ENCODE measurements at places on chromosomes 1 and 21.

DNA sequence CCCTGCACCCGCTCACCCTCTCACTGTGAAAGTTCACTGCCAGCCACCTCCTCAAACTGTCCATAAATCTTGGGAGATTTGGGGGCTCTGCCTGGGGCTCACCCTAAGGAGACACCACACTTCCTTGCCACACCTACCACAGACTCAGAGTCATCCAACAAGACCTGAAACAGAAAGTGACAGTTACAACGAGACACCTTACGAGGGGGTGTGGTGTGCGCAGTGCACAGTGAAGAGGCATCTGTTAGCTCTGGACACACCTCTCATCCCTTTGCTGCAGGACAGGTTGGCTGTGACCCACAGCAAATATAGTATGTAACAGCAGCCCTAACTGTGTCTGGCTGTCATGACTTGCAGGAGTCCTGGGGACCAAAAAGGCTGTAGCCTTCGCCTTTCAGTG is 190.2 kb downstream of the NR5A2 start:
- DNase-seq, result no peak

GRCh38 chr1:240687820-240688219 is 75.9 kb upstream of the GREM2 start:
- peak; percentile 89 for DNase-seq

DNA sequence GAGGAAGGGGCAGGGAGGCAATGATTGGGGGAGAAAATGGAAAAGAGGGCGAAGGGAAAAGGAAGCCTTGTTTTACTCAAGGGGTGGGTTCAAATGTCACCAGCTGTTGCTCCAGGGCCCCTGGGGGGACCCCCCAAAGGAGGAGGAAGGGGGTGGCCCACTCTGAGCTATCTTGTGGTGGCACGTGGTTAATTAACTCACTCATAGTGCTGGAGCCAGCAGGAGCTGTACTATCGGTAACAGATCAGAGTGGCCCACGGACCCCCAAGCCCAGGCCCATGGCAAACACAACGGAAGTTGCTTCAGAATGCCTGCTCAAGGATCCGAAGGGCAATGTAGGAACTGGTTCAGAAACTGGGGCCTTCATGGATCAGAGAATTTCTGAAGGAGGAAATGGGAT is 7.2 kb downstream of the TFF2 start:
- no peak for DNase-seq

GRCh38 chr1:21200767-21201166 is 24.1 kb upstream of the EIF4G3 start:
- no peak for DNase-seq

DNA sequence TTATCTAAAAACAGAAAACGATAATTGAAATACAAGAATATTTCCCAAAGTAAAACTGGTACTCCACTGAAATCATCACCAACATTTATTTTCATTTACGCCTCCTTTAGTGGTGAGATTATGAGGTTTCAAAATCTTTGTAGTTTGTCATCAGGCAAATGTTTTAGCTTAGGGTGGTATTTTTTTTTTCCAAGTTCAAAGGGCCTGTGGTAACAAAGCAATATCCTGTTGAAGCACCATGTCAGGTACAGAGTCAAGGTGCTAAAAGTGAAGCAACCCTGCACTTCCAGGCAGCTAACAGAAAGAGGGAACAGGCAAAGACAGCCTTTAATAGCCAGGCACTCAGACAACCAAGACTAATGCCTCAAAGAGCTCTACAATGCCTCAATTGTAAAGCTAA is 89.2 kb downstream of the JAK1 start:
- no peak for DNase-seq

DNA sequence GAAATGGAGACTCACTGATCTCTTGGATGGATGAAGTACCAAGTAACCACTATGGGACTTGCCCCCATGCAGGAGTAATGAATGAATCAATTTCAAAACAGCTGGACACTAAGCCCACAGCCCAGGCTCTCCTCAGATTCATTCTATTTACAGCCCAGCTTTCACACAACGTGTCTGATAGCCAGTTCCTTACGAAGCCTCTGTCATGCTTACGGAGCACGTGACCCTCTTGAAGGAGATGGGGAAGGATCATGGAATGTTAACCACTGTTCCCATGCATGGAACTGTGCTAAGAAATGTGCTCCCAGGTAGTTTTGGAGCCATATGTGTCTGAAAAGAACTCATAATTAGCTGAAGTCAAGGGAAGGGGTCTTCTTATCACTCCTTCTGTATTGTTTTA is 124.1 kb downstream of the KIF26B start:
- DNase-seq, result no peak

DNA sequence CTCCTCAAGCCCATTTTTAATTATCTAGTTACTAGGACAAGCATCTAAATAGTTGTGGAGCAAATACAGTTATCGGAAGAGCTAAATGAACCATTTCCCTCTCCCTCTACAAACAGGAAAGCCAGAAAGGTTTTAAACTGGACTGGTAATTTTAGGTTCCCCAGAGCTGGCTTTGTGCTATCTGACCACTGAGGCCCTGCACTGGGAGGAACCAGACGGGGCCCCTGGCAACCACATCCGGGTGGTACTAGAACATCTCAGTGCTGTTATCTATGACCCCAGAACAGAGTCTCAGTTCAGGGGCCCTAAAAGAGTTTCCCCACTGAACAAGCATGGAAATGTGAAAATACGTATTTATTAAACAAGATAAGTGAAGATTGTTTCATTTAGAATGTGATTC is 7.7 kb upstream of the RSPH1 start:
- no peak for DNase-seq

DNA sequence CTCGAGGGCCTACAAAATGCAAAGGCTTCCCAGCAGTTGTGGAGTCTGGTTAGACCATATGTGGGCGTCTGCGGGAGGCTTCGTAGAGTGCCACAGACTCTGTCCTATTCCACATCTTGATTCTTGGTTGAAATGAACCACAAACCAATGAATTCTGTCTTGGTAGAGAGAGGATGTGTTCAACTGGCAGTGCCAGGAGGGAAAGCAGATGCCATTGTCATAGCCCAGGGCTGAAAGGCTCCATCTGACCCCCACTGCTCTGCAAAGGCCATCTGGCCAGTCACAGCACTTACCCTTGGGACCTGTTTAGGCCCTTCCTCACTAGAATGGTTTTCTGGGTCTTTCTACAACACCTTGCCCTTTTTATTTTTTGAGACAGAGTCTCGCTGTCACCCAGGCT is 22.1 kb downstream of the ACOT11 start:
- DNase-seq, result no peak

DNA sequence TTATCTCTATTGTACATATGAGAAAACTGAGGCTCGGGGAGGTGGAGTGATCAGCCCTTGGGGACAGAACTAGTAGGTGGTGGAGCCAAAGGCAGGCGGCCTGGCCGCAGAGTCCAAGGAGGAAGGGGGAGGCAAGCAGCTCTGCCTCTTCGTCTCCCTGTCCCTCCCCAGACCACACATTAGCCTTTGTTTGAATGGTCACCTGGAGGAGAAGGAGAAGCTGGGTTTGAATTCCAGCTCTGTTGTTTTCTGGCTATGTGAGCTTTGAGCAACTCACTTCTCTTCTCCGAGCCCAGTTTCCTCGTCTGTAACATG is 21.4 kb upstream of the LAPTM5 start:
- DNase-seq, result no peak

GRCh38 chr1:206066479-206067171 is 13.7 kb downstream of the RHEX start:
- DNase-seq, result no peak

GRCh38 chr1:54979327-54979891 is 1.0 kb upstream of the TMEM61 start:
- no peak for DNase-seq

- DNase-seq, result no peak
Measured at GRCh38 chr1:111814305-111814628, 58.6 kb downstream of the DDX20 start.

GRCh38 chr1:2029561-2029960 is 10.4 kb downstream of the GABRD start:
- no peak for DNase-seq

GRCh38 chr21:34200288-34200905 is 127.0 kb downstream of the MRPS6 start:
- DNase-seq, result peak; percentile 36

DNA sequence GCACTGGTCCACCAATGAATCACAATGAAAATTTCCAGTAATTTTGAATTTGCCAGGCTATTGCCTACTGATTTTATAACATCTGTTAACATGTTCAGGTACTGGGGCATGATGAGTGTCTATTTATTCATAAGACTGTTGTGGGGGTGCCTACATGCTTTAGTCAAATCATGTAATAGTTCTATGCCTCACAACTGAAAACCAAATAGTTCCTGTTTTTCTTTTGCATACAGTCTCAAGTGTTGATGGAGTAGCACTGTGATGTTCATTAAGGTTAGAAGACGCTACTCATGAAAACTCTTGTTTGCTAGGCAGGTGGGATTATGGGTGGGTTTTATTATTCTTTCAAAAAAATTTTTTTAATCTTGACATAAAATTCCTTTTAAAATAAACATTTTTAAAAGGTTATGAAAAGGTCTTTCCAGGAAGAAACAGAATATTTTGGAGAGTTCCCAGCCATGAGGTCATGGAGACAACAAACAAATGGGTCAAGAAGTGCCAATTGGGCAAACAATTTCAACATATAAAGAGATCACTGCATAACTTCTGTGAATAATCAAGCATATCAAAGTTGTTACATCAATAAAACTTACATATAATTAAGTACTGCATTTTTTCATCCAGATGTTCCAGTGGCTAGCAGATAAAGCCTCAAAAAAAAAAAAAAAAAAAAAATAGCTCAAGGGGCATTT is 40.2 kb upstream of the NHLH2 start:
- DNase-seq, result no peak

DNA sequence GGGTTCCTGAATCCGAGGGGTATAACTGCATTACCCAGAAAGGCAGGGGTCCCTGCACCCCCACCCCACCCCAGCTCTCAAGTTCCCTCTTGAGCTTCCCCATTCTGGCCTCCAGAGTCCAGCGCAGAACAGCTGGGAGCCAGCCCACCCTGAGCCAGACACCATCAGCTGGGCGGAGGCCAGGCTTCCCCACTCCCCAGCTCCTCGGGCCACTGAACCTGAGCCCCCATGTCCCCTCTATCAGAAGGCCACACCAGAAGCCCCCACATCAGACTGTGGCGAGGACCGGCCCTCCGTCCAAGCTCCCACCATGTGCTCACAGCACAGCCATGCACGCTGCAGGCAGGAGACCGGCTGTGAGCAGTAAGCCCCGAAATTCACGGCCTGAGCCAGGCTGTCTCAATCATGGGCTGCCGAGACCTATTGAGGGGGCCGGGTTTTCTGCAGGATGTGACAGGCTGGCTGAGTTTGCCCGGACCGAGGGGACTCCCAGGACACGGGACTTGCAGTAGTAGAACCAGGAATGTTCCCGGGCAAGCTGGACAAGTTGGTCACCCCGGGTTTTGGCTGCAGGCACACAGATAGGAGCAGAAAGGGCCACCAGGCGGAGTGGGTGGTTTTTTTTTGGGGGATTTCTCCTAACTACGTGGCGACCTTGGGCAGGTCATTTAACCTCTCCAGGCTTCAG is 25.5 kb upstream of the TNFRSF1B start:
- DNase-seq, result peak; percentile 74

GRCh38 chr1:4969556-4970129 is 315.2 kb downstream of the AJAP1 start:
- no peak for DNase-seq

DNA sequence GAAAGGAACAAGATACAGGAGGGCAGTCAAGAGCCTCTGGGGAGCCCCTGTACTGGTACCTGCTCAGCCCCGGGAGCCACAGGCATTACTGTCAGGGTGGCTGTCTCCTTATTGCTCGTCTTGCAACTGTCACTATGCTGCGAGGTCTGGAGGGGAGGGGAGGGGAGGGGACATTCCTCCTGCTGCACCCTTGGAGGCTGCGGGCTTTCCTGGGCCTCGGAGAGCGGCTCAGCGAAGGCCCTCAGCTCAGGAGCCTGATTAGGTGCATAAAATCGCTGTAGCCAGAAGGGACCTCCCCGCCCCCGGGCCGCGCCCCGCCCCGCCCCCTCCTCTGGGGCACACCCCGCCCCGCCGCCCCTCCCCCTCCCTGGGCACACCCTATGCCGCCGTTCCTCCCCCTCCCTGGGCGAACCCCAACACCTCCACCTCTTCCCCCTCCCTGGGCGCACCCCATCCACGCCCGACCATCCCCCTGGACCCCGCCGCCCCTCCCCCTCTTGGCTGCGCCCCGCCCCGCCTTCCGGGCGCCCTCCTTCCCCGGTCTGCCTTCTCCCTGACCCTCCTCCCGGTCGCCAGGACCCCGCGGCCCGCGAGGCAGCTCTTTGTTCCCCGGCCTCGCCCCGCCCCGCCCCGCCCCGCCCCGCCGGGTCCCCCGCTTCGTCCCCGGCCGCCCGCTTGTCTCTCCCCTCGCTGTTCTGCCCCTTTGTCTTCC is 35.5 kb downstream of the CACHD1 start:
- DNase-seq, result no peak

DNA sequence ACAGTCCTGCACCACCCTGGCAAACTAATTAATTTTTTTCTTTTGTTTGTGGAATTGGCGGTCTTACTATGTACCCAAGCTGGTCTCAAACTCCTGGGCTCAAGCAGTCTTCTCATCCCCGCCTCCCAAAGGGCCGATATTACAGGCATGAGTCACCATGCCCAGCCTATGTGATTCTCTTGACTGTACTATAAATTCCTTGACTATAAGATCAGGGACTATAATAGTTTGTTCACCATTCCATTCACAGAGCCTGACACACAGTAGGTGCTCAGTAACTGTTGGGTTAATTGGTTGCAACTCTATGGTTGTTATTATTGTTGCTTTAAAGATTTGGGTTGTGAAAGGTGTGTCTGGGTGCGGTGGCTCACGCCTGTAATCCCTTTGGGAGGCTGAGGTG is 17.2 kb downstream of the DAP3 start:
- DNase-seq, result no peak

GRCh38 chr21:36059823-36060158 is 535 bp downstream of the SETD4 start:
- DNase-seq, result no peak

GRCh38 chr1:7684132-7684531 is 87.0 kb upstream of the VAMP3 start:
- DNase-seq, result no peak

DNA sequence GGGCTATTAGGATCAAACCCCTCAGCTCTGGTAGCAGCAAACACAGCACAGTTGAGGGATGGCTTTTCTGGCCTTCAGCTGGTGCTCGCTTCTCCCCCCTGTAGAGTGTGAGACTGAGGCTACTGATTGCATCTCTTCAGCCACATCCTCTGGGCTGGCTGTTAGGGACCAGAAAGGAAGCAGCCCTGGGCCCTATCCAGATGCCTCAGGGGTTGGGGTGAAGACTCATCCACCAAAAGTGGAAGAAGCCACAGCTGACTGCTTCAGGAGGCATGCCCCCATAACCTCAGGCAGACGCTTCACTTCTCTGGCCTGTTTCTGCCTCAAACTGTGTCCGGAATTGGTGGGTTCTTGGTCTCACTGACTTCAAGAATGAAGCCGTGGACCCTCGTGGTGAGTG is 6.2 kb upstream of the TMEM200B start:
- DNase-seq, result no peak

- no peak for DNase-seq
Measured at GRCh38 chr1:109412551-109412950, 13.7 kb downstream of the PSMA5 start.

- DNase-seq, result no peak
Measured at GRCh38 chr1:202164271-202165037, 4.1 kb upstream of the PTPN7 start.

Measured in trophoblast cell (in vitro differentiated cells and primary cell).